ENCODE measurements at places on chromosomes 4 and X. TPM values are rescaled to one million over a fixed set of nuclear protein-coding genes. Genes with fewer than 3 reads are reported as not detected.

Gene BMP2K
- 15.5 TPM for polyA plus RNA-seq

Gene LRCH2
- polyA plus RNA-seq: 0.23 TPM

Gene GAGE12G
- polyA plus RNA-seq: not detected

Gene MAP3K15
- 0.69 TPM for polyA plus RNA-seq

Gene SUPT20HL2
- polyA plus RNA-seq: not detected

All from sigmoid colon (tissue), 7 donors.